ENCODE measurements at places on chromosomes 5 and 9. TPM values are rescaled to one million over a fixed set of nuclear protein-coding genes. Genes with fewer than 3 reads are reported as not detected.

Gene OSMR
- 4.9 TPM for total RNA-seq

DNA sequence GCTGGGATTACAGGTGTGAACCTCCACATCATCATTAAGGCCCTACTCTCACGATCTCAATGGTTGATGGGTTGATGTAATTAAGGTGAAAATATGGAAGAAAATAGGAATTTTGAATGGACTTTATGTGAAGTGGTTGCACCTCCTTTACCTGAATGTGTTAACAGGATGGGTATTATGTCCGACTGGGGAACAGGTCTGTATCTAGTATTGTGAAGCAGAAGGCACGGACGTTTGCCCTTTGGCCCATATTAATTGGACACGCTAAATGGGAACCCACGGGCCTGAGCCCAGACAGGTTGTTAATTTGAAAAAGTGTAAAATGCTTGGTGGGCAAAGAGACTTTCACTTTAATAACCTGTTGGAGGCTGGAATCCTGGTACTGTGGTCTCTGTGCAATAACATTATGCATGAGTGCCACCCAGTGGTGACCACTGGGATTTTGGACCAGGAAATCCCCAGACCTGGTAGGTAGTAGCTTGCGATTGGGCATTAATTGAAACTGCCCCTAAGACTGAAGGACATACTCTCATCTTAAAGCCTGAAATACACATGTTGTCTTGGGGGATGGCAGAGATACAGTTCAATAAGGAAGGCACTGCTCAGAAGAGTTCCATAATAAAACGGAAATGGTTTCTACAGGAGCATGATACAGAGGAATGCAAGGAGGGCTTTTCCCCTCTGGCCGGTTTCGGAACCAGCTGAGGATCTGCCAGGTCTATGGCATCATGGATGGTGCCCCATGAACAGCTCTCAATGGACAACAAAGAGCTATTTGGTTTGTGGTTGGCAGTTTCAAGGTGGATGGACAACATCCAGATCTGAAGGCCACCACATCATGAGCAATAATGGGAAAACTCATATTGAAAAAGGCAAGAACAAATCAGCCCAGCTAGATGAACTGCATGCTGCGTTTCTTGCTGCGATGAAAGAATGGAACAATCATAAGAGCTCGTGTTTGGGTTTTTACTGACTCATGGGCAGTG lies 26.2 kb upstream of the BICD2 start:
- H3K36me3 ChIP-seq: no peaks in the 10 kb centered on the region
- no peak overlapping the region for H3K27ac ChIP-seq
- no peak overlapping the region for H3K4me3 ChIP-seq
- DNase-seq: peak; percentile 72
- no peaks in the 10 kb centered on the region for H3K4me1 ChIP-seq

- no peaks in the 10 kb centered on the region for H3K4me1 ChIP-seq
- no peaks in the 10 kb centered on the region for H3K36me3 ChIP-seq
- DNase-seq: no peak
- no peak overlapping the region for H3K27ac ChIP-seq
Observed at GRCh38 chr5:143986516-143987212, 174.7 kb downstream of the HMHB1 start.

Gene TAF1L
- not detected for total RNA-seq

DNA sequence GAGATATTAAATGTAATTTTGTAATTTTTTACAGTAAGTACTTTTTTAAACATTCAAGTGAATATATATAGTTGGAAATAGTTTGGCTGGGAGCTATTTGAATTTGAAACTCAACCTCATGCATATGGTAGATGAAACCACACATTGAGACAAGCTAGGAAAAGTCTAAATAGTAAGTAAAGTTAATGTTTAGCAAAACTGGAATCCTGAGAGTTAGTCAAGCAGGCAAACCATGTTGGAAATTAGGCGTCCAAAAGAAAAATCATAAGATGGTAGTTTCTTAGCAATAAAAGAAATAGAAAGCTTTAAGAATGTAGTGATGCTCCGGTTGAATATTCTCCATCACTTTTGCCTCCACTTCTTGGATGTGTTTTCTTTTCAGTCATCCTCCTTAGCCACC lies 657.1 kb upstream of the CDH10 start:
- H3K4me3 ChIP-seq: no peak overlapping the region
- H3K36me3 ChIP-seq: no peaks in the 10 kb centered on the region
- DNase-seq: no peak
- H3K27ac ChIP-seq: no peak overlapping the region
- no peaks in the 10 kb centered on the region for H3K4me1 ChIP-seq
- no peaks in the 10 kb centered on the region for H3K27me3 ChIP-seq

Measured in gastrocnemius medialis (tissue), 4 donors.